ENCODE measurements at places on chromosomes 5 and 9.

DNA sequence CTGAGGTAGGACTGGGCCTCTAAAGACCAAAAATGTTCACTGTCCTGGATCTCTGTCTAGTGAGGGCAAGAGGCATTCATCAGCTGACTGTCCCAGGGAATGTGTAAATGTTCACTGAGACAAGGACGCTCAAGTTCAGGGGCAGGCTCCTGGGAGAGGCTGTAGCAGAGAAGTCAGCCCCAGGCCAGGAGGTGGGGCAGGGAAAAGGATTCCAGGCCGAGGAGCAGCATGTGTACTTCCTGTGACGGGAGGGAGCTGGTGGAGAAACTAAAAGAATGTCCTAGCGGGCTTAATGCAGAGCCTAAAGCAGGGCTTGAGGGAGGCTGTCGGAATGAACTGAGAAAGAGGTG, 205.8 kb downstream of the GABBR2 start:
- no peak for DNase-seq

- no peak for DNase-seq
Observed at GRCh38 chr5:170228762-170229435, 3.9 kb upstream of the C5orf58 start.

DNA sequence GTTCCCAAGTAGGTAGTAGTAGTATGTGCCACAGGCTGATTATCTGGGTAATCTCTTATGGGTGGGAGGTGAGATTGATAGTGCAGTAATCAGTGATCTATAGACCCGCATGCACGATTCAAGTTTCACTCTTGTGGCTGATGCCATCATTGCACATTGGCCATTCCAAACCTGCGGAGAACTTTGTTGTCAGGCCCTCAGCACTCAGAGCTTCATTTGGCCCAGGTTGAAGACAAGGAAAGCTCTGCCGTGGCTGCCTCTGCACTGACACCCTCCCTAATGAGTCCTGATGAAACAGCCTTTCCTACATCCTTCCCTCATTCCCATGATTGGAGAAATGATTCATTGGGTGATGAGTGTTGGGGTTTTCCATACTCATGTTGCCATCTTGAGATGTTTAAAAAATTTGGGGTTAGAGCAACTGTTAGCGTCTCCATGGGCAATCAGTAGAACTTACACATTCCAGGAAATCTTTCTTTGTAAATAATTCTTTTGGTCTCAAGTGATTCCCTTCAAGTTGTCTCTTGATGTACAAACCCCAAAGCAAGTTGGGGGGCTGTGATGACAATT, 22.9 kb downstream of the PROP1 start:
- DNase-seq = peak; percentile 22

DNA sequence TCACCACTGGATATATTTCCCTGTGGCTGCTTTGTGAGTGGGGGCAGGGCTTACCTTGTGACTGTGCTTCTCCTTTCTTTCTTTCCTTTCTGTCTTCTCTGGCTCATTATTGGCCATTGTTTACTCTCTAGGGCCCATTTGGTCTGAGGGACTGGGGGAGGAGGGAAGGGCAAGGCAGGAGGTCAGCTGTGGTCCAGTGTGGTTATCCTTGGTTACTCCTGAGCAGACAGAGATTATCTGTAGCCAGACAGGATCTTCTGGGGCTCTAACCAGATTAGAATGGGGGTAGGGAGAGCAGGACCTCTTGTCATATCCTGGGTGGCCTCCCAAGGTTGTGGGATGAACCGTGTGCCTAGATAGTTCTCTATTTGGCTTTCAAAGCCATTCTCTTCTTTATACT, 71.2 kb downstream of the ANKRD55 start:
- no peak for DNase-seq

DNA sequence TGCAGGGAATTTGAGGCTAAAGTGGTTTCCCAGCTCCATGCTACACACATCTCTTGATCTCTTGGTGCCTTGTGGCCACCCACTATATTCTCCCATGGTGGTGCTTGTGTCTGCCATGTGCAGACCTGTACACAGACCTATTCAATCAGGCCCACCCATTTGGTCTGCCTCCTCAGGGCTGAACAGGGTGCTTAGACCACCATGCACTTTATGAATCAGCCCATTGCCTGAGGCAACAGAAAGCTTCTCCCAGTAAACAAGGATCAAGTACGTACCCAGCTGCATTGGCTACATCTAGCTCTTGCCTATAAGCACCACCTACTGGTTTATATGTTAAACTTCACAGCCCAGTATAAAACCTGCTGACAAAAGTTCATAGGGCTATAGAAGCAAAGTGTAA, 664.3 kb upstream of the EDIL3 start:
- peak; percentile 24 for DNase-seq

DNA sequence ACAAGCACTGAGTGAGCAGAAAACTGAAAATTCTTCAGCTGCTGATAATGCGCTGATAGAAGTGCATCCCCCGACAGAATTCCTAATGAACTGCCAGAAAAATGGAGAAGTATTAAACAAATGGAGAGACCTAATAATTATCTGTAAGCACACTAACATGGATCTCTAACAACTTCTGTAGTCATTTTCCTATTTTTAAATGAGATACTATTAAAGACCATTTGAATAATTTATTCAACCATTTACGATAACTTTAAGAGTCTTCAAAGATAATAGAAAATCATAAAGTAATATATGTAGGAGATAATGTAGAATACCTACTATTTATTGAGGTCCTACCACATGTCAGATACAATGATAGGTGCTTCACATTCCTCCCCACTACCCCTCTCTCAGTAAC, 72.9 kb downstream of the EFNA5 start:
- no peak for DNase-seq

DNA sequence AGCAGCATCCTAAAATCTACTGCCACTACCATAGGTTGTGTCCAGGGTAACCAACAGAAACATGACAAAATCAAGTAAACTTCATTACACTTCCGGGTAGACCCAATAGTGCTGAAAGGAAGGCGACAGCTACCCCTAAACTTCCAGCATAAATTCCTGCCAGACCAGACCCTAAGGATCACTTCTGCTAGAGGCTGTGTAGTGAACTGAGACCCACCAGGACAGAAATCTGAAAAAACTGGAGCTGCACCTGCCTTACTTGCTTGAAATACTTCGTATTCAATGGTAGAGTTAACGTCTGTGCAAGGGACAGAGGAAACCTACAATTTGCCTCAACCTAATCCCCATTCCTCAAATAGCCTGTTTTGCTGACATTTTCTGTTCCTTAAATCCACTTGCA, 1.0 kb upstream of the SECISBP2 start:
- DNase-seq = no peak

Measured in fibroblast of skin of left quadriceps (primary cell).